DMS79 treated with DMSO at 0.1 percent for 48 hours (cell line): ENCODE measurements at places on chromosomes 7 and 10.

DNA sequence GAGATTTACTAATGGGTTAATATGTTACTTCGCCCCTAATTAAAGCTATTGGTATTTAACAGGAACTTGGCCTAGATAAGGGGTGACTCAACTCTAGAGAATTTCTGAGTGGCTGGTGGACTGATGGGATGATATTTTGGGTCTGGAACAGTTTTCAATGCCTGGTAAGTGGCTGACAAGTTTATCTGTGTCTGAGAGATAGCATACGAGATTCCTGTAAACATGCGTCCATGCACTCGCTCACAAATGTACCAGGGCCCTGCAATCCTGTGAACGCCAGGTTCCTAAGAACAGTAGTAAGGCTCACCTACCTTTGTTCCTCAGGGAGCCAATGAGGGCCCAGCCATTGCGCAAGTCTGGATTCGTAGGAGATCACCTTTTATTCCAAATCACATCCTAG is 683.8 kb upstream of the ANKRD30A start:
- DNase-seq = no peak

GRCh38 chr7:66099551-66100407 is 14.9 kb upstream of the CRCP start:
- DNase-seq = peak; percentile 75

- DNase-seq = no peak
These were observed 45.5 kb upstream of the MGMT start for GRCh38 chr10:129421399-129422010.

DNA sequence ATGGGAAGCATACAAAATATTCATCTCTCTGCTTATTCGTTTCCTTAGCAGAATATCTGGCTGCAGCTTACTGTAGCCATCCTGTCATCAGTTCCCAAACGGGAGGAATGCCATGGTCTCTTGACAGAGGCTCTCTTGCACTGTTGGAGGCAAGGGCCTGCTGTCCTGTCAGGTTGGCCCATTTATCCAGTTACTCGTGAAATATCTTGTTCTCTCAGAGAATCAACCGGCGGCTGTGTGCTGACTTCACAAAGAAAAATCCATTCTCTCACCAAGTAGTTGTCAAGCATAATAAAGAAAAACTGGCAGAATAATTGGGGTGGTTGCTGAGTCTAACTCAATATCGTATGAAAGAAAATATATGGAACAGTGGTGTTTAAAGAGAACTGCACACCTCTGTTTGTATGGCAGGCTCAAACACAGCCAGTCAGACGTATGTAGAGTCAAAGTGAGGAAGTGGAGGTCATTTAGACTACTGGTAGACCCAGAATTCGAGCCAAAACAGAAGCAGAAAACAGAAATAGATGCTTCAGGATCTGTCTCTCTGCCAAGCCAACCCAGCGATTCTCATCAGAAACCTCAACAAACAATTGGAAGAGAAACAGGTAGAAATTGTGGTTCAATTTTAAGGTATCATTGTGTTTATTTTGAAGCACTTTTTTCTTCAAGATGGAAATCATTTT is 349.2 kb upstream of the PRKCQ start:
- no peak for DNase-seq

- DNase-seq = no peak
These were observed 448.2 kb downstream of the SEMA3D start for GRCh38 chr7:84738583-84739150.

DNA sequence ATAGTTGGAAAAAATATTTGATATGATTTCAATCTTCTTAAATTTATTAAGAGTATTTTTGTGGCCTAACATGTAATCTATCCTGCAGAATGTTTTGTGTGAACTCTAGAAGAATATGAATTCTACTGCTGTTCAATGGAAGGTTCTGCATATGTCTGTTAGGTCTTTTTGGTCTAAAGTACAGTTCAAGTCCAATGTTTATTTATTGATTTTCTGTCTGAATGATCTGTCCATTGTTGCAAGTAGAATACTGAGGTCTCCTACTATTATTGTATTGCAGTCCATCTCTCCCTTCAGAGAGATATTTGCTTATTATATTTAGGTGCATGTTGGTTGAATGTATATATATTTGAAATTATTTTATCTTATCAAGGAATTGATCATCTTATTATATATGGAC is 18.9 kb upstream of the DYNC1I1 start:
- DNase-seq = no peak

GRCh38 chr7:116259156-116259870 is 49.0 kb downstream of the TES start:
- DNase-seq = no peak

GRCh38 chr7:8133188-8133848 is 128.6 kb downstream of the ICA1 start:
- DNase-seq = no peak

DNA sequence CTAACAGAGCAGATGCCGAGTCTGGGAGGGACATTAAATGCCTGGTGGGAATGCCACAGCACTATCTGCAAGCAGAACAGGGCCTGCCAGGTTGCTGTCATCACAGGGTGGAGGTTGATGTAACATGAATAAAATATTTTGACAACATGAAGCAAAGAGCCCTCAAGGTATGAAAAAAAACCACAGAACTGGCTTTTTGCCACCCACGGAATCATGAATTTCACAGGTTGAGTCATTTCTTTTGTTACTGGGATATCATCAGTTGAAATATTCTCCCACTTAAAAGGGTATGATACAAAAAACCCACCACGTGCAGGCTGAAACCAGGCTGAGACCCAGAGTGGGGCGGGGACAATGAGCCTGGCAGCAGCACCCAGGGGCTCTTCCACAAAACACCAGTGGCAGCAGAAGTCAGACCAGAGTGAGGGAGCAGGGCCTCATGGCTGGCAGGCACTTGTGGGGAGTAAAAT is 220.1 kb downstream of the TNS3 start:
- no peak for DNase-seq

GRCh38 chr7:32089256-32089655 is 19.0 kb upstream of the PDE1C start:
- no peak for DNase-seq

DNA sequence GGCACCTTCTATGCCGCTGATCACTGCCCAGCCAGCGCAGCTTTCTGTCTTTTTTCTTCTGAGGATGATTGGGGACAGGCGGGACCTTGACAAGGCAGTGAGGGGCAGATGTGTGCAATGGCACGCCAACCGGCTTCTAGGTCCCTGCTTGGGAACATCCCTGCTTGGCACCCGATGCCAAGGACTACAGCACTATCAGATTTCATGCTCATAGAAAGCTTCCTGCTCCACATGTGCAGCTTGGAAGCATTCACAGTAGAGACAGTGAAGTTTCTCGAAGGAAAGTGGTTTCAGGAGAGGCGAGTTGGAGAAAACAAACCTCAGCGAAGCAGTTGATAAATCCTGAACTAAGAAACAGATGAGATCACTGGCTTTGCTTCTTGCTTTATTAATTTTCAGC is 267.5 kb upstream of the HABP2 start:
- DNase-seq = no peak

DNA sequence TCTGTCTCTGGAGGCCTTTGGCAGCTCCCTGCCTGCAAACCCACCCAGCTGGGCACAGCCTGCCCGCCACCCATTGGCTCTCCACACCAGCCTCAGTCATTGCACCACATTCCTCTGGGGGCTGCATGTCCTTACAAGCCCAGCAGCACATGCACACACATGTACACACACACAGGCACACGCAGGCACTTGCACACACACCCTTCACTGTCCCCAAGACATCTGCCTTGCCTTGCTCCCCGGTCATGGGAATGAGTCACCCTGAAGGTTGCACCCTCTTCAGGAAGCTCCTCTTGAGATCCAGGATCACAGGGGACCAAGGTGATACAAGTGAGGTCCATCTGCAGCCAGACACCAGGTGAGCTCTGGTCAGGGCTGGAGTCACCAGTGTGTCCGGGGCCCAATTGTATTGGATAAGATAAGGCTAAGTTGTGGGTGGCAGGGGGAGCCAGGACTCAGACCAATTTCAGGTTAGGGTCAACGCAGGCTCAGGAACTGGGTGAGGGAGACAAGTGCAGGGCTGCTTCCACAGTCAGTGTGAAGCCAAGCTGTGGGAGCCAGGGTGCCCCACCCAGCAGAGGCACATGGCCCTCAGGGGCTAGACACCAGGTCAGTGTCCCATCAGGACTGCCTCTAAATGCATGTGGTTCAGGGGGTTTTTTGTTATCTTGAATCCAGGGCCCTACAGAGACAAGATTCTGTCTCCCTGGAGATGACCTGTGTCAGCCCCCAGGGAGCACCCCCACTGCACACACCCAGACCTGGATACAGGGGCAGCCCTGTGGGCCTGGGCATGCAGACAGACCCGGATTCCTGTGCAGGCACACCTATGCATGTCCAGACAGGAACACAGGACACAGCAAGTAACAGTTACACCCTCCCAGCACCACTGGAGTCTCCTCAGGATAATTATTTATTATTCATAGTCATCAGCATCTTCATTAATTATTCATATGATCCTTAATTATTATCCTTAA is 33.8 kb downstream of the KCNH2 start:
- no peak for DNase-seq

GRCh38 chr7:95578299-95578855 is 17.9 kb downstream of the PDK4 start:
- peak; percentile 99 for DNase-seq

- DNase-seq = no peak
These were observed 50.9 kb downstream of the GALNT11 start for GRCh38 chr7:152076324-152076821.

GRCh38 chr7:2350861-2351260 is 3.8 kb upstream of the EIF3B start:
- no peak for DNase-seq

- DNase-seq = no peak
These were observed 37.5 kb downstream of the BTBD16 start for GRCh38 chr10:122308417-122309141.

DNA sequence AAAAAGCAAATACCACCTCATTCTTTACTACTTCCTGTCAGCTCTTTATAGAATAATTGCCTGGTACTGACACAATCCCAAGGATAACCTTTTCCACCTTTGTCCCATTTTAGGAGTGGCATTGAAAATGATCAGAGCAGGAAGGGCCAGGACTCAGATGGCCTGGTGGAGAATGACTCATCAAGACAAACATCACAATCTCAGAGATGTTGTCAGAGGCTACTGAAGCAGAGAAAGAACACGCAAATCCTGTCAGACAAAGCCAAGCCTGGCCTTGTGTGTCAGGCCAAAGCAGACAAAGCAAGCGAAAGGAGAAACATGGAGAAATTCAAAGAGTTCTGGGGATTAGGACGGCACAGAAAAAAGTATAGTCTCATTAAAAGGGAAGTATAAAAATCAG is 40.9 kb downstream of the NSUN6 start:
- DNase-seq = no peak

- no peak for DNase-seq
These were observed 115.9 kb downstream of the TCERG1L start for GRCh38 chr10:131195558-131196159.

GRCh38 chr10:6009150-6009549 is 31.8 kb upstream of the IL15RA start:
- no peak for DNase-seq

DNA sequence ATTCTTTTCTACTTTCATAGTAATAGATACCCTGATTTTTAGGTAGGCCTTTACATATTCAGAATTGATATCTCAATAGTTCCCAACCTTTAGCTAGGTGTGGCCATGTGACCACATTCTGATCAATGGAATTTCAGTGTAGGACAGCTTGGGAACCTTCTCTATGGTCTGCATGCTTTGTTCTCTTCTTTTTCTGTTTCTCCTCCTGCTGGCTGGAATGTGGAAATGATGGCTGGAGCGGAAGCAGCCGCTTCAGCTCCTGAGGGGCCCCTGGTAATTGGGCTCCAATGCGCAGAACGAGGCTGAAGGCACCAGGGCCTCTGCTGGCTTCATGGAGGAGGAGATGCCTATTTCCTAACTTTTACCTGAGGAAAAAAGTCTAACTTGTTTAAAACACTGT is 152.6 kb downstream of the ZMYND11 start:
- DNase-seq = no peak

- DNase-seq = no peak
These were observed 145.4 kb downstream of the NEURL1 start for GRCh38 chr10:103638948-103639347.

- DNase-seq = no peak
These were observed 113.1 kb upstream of the PCBD1 start for GRCh38 chr10:71001470-71001869.

DNA sequence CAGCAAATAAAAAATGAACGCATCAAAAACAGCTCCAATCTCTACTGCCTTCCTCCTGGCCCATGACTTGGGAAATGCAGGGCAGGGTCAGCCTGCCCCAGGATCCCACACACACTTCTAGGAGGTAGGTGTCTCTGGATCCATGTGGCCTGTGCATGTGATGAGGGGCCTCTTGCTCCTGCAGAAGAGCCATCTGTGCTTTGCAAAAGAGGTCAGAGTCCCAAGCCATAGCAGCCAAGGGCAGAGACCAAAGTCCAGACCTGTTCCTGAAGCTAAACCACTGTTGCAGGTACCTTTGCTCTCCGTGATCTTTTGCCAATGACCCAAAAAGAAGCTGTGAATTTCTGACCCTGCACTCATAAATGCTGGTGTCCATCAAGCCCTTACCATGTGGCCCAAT is 57.1 kb downstream of the KCNMA1 start:
- no peak for DNase-seq

- no peak for DNase-seq
These were observed 165.8 kb downstream of the KLF6 start for GRCh38 chr10:3619241-3619640.

DNA sequence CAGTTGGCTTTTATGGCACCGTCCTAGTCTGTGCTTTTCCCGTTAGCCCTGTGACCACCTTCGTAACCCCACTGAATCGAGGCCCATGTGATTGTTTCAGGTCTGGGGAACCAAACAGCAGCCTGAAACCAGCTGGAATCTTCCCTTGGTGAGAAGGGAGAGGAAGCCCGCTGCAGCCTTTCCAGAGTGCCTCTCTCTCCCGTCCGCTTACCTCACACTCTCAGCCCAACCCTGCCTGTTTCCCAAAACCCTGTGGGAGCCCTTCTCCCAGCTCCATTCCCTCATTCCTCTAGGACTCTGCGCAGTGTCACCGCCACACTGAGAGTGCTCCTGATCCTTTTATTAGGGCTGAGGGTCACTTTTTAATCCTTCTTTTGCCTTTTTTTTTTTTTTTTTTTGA is 139.6 kb downstream of the WDR37 start:
- DNase-seq = no peak

- no peak for DNase-seq
These were observed 28.3 kb upstream of the CYP26C1 start for GRCh38 chr10:93032105-93032808.

GRCh38 chr10:24618401-24618800 is 105.3 kb downstream of the ARHGAP21 start:
- DNase-seq = no peak

DNA sequence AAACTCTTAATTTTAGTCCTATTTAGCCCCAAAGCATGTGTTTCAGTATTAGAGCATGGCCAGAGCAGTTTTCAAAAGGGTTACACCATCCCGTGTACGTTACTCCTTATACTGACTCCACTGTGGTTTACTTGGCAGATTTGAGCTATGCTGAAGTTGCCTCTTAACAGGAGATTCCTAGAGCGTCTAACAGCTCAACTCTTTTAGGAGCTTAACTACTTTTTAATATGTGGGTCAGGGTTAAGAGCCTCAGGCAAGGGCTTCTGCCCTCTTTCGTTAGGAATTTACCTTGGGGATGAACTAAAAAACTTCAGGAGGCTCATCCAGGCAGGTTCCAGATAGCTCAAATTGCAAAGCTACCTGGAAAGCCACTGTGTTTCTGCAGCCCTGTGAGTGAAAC is 674.8 kb upstream of the C7orf33 start:
- DNase-seq = no peak
